ENCODE measurements at places on chromosomes 1 and 21.

- no peak for DNase-seq
Measured at GRCh38 chr1:24860841-24861240, 69.2 kb downstream of the RUNX3 start.

- peak; percentile 22 for DNase-seq
Measured at GRCh38 chr1:245153552-245154428, 995 bp upstream of the KIF26B start.

DNA sequence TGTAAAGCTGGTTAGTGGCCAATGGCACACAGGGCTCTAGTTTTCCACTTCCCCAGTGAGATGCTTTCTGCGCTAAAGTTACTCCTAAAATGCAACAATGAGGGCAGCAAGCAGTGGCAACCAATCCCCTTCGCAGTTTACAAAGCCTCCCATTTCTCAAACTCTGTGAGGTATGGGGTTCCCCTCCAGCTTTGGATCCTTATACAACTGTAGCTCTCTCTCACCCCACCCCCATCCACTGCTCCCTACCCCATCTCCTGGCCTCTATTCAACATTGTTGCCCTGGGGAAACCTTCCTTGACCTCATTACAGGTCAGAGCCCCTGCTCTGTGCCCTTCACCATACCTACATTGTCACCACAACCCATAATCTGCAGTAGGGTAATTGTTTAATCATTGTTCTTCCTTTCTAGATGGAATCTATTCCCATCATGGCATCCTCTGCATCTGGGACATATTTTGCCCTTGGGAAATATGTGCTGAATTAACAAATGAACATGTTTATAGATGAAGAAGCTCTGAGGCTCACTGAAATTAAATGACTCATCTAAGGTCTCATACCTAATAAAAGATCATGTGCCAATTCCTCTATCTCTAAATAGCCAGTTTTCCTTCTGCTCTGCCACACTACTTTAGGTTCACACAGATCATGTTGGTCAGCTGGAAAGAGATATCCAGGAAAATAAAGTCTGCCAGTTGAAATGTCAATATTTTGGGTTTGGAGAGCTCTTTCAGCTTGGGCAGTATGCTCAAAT is 12.6 kb downstream of the KIAA0040 start:
- no peak for DNase-seq

DNA sequence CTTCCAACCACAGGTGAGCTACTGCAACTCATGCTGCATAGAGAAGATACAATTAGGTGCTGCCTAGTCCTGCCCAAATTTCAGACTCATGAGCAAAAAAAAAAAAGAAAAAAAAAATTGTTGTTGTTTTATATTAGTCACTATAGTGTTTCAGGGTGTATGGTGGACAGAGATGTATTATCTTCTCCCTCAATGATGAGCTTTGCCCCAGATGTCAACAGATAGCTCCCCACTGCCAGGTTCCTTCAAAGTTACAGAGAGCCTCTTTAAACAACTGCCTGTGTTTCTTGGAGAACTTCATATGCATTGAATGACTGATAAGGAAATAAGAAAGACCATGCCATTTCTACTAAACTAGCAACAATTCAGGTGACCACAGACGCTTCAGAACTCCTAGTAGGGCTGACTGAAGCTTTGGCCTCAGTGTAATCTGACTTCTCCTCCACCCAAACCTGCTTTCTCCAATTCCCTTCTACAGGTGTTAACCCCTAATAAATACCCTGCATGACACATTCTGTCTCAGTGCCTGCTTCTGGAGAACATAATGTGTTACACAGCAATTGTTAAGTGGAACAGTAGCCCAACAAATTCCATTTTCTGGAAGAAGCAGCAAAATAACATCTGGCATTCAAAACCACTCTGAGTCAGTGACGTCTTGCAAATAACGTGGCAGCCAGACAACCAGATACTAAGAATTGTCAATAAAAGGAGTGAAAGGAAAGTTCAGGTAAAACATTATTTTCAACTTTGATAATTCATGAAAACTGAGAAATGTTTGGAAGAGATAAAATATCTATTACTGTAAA is 147.7 kb downstream of the CDC42BPA start:
- no peak for DNase-seq

DNA sequence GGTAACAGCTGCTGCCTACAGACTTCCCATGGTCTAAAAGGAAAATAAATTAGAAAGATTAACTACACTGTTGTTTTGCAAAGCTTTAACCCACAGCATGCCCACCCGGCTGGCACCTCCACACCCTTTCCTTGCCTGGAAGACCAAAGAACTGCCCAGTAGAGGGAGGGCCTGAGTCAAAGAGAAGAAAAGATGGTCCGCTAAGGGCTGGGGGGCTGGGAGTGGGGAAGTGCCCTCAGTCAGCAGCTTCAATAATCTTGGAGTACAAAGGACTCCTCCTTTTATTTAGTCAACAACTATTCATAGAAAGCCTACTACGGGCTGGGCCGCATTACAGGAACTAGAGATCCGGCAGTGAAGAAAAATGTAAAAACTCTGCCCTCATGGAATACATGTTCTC is 40.6 kb downstream of the ERI3 start:
- DNase-seq = no peak

GRCh38 chr1:66500301-66500700 is 33.7 kb upstream of the SGIP1 start:
- no peak for DNase-seq

GRCh38 chr1:15837931-15838330 is 9.6 kb upstream of the SPEN start:
- no peak for DNase-seq

Data from stimulated activated CD4-positive, alpha-beta T cell treated with anti-CD3 and anti-CD28 coated beads, Interleukin-15, amount 100 ng/mL, for 24 hours (primary cell).